ENCODE measurements at places on chromosomes 6 and 20. TPM values are rescaled to one million over a fixed set of nuclear protein-coding genes. Genes with fewer than 3 reads are reported as not detected.

The FOXA2 gene
- not detected for total RNA-seq

The KHDRBS2 gene
- 0.30 TPM for total RNA-seq

The PRL gene
- 0.39 TPM for total RNA-seq

The SLC35D3 gene
- total RNA-seq: 0.10 TPM

The LST1 gene
- 7.6 TPM for total RNA-seq

The KCNG1 gene
- total RNA-seq: 1.7 TPM

The SPATA25 gene
- total RNA-seq: 0.69 TPM

The GSTA3 gene
- 0.39 TPM for total RNA-seq

The MCM3 gene
- total RNA-seq: 40.9 TPM

Data from skin of body (tissue), 3 donors.